ENCODE measurements at places on chromosomes 1 and 21.

DNA sequence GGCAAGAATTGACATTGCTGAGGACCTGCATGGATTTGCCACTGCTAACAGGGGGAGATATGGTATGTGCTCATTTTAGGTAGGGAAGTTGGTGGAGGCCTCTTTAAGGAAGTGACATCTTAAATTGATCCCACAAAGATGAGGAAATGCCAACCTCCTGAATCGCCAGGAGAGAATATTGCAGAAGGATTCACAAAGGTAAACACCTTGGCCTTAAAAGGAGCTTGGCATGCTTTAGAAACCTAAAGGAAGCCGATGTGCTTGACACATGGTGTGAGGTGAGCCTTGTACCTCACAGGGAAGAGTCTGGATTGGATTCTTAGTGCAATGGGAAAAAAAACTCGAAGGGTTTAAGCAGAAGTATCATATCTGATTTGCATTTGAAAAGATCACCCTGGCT lies 470.5 kb upstream of the DAB1 start:
- no peak for DNase-seq

DNA sequence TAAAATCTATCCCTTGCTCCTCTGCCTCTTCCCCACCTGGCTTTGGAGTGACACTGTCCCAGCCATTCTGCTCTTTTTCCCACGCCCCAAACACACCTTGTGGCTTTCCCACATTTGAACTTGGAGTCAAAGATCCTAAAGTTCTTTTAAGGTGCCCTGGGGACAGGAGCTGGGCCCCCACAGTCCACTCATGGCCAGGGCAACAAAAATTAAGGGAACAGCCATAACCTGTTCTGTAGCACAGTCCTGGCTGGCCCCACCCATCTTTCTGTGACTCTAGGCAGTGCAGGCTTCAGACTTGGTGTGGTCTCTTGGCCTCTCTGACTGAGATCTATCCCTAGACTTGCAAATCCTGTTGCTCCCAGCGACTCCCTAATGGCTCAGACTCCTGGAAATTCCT lies 143.0 kb upstream of the MAGI3 start:
- no peak for DNase-seq

GRCh38 chr21:38741092-38741949 lies 64.4 kb upstream of the ETS2 start:
- no peak for DNase-seq

DNA sequence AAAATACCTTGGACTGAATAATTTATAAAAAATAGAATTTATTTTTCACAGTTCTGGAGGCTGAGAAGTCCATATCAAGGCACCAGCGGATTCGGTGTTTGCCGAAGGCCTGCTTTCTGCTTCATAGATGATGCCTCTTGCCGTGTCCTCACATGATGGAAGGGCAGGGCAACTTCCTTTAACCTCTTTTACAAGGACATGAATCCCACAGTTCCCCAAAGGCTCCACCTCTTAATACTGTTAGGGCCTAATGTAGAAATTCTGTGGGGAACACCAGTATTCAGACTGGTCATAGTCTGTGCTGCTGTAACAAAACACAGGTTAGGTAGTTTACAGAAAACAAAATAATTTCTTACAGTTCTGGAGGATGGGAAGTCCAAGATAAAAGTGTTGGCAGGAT lies 25.9 kb downstream of the DYRK1A start:
- no peak for DNase-seq

DNA sequence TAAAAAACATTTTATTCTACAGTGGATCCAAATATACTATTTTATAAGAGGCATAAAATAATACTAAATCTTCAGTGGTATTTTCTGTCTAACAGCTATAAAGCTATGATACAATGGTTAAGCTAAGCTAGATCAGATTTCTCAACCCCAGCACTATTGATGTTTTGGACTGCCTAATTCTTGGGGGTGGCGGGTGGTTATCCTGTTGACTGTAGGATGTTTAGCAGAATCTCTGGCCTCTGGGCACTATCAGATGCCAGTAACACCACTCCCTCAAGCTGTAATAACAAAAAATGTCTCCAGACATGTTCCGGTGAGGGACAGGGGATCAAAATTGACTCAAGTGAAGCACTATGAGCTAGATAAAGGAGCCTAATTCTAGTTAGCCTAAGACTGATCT lies 118.5 kb downstream of the APP start:
- no peak for DNase-seq

- DNase-seq: no peak
These were observed 42.5 kb downstream of the CCN1 start for GRCh38 chr1:85623061-85623471.

DNA sequence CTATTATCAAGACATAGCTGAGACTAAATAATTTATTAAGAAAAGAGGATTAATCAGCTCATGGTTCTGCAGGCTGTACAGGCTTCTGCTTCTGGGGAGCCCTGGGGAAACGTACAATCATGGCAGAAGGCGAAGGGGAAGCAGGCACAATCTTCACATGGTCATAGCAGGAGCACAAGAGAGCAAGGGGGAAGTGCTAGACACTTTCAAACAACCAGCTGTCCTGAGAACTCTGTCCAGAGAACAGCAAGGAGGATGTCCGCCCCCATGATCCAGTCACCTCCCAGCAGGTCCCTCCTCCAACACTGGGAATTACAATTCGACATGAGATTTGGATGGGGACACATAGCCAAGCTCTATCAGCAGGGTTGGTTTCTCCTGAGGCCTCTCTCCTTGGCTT lies 10.3 kb upstream of the SLC45A1 start:
- no peak for DNase-seq

- no peak for DNase-seq
These were observed 35.7 kb upstream of the BTG2 start for GRCh38 chr1:203269654-203270020.

DNA sequence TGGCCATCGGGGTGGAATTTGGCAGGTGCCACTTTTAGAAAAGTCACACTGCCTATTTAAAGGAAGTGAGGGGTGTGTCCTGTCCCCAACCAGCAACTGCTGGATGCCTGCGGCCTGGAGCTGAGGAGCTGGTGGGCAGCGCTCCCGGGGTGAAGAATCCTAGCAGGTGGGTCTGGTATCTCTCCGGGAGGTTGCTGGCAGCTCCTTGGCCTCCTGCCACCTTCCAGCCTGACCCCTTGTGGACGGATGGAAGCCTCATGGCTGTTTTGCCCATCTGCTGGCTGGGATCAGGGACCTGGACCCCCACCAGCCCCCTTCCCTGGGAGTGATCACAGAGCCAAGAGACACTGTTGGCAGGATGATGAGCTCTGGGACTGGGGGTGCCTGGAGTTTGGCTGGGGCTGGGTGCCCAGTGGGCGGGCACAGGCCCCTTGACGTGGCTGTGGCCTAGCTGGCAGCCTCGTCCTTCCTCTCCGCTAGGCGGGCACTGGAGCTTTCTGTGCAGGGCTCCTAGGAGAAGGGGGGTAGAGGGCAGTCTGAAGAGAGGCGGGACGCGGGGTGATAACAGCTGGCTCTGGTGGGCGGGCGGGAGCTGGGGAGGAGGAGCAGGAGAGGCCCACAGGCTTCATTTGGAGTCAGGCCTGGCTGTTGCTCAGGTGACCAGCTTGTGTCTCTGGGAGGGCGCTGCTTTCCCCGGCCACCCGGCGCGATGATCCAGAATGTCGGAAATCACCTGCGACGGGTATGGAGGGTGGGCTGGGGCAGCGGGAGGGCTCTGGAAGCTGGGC lies at the start of gene ACOT11:
ACOT11 (plus strand) TSS at position 628 of the 788 bp plus-strand sequence; CDS start at position 710, 82 bp downstream.
- no peak for DNase-seq

DNA sequence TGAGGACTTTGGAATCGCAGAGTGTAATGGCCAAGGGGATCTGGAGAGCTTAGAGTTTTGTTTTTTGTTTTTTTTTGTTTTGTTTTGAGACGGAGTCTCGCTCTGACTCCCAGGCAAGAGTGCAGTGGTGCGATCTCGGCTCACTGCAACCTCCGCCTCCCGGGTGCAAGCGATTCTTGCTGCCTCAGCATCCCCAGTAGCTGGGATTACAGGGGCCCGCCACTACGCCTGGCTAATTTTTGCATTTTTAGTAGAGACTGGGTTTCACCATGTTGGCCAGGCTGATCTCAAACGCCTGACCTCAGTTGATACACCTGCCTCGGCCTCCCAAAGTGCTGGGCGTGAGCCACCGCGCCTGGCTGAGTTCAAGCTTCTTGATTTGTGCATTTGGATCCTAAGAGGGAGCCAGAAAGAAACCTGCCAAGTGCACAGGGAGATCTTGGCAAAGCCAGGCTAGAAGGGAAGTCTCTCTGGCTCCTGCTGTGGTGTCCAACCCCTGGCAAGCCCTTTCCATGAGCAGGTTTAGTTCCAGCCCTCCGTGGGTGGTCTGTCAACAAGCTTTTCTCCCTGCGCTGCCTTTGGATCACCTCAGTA lies 852 bp downstream of the FAAH start:
- no peak for DNase-seq

DNA sequence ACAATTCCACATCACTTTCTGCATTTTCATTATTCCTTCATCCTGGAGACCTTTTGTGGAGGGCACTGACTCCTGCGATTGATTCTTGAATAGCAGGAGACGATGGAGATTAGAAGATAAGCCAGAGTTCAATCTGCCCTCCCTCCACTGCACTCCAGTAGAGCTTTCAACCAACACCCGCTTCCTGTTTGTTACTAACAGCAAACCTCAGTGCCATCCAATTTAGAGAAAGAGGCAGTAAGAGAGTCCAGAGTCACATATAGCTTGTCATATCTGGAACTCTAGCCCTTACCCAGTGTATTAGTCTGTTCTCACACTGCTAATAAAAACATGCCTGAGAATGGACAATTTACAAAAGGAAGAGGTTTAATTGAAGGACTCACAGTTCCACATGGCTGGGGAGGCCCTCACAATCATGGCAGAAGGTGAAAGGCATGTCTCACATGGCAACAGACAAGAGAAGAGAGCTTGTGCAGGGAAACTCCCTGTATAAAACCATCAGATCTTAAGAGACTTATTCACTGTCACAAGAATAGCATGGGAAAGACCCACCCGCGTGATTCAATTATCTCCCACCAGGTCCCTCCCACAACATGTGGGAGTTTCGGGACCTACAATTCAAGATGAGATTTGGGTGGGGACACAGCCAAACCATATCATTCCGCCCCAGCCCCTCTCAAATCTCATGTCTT lies 55.9 kb downstream of the PCBP3 start:
- DNase-seq: no peak

- DNase-seq: no peak
These were observed 180.3 kb upstream of the DMRTA2 start for GRCh38 chr1:50603274-50604271.

DNA sequence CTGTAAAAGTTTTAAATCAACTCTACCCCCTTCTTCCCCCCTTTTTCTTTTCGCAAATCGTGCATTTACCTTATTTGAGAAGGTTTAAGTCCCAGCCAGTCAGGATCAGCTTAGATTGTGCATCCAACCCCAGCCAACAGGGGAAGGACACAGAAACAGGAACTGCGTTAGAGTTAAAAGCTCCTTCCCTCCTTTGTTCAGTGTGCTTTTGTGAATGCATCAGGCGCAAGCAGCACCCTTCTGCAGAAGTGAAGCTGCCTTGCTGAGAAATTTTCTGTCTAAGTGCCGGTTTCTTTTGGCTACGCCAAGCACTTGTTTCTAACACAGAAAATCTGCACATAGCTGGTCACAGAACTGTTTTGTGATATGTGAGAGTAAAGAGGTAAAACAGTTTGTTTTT lies 56.2 kb upstream of the PRRC2C start:
- no peak for DNase-seq

DNA sequence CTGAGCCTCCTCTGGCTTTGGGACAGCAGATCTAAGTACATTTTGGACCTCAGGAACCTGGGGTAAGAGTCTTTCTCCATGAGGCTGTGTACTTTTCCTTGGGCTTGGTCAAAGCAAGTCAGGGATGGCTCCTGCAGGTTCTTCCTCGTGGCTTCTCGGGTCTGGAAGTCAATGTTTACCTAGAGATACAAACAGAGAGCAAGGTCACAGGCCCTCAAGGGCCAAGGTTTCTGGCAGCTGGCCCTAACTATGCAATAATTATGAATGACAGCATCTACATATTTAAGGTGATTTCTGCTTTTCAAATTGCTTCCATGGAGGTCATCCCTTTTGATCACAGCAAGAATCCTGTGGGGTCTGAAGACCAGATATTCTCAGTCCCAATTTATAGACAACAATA lies 37.6 kb downstream of the RGS8 start:
- no peak for DNase-seq

DNA sequence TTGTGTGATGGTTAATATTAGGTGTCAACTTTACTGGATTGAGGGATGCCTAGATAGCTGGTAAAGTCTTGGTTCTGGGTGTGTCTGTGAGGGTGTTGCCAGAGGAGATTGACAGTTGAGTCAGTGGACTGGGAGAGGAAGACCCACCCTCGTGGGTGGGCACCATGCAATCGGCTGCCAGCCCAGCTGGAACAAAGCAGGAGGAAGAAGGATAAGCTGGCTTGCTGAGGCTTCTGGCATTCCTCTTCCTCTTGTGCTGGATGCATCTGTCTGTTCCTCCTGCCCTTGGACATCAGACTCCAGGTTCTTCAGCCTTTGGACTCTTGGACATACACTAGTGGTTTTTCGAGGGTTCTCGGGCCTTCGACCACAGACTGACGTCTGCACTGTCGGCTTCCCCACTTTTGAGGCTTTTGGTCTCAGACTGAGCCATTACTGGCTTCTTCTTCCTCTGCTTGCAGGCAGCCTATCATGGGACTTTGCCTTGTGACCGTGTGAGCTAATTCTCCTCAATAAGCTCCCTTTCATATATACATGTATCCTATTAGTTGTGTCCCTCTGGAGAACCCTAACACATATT lies 184.3 kb upstream of the LMO4 start:
- DNase-seq: no peak

- no peak for DNase-seq
These were observed 9.8 kb downstream of the BARHL2 start for GRCh38 chr1:90707363-90707710.

All from stimulated activated CD8-positive, alpha-beta memory T cell treated with anti-CD3 and anti-CD28 coated beads, Interleukin-4, amount 100 ng/mL, for 4 hours (primary cell).